Renal cortex interstitium (tissue), 15 donors: ENCODE measurements at places on chromosomes 4 and X.
A peak's percentile ranks its signal among the peaks of the same experiment; 100 is the strongest.

GRCh38 chr4:125801924-125802323, 487.2 kb downstream of the FAT4 start:
- DNase-seq, result no peak

DNA sequence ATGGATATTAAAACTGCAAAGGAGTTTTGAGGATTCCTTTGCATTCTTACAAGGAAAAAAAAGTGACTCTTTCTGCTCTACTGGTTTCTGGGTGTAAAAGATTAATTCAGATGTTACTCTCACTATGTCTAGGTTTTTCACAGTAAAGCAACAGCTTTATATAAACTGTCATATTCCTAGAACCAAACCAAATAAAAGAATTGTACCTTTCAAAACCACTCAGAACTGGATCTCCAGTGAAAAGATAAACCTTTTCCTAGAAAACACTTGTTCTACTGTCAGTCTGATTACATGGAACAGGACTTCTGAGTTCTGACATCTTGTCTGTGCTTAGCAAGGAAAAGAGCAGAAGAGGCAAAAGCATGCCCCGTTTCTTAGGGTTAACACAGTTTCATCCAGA, 5.0 kb upstream of the PPID start:
- no peak for DNase-seq

- DNase-seq, result no peak
These were observed 597.2 kb upstream of the GRIA3 start for GRCh38 chrX:122586831-122587230.

- DNase-seq, result no peak
These were observed 94.2 kb upstream of the MAP3K15 start for GRCh38 chrX:19609541-19609940.

- DNase-seq, result no peak
These were observed 413.5 kb upstream of the INTU start for GRCh38 chr4:127219232-127219631.

DNA sequence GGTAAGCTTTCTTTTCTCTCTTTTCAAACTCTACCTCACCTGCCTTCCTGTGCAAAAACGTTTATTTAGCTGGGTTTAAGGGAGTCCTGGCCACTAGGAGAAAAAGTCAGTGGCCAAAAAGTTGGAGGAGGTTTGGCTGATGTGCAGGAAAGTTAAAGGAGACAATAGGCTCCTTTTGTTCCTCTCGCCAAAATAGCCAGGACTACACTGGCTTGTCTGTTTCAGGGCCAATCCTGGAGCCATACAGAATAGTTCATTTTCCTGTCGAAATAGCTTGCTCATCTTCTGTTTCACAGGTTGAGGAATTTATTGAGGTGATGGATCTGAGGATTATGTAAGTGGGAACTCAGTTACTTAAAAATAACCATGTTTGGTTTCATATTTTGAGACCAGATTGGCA, 423 bp downstream of the HEPH start:
- no peak for DNase-seq

- peak; percentile 74 for DNase-seq
These were observed 88.3 kb downstream of the ZNF718 start for GRCh38 chr4:212438-213188.

GRCh38 chr4:184282251-184282713, 64.6 kb upstream of the ENPP6 start:
- no peak for DNase-seq

GRCh38 chr4:152427981-152428380, 107.9 kb downstream of the FBXW7 start:
- no peak for DNase-seq

DNA sequence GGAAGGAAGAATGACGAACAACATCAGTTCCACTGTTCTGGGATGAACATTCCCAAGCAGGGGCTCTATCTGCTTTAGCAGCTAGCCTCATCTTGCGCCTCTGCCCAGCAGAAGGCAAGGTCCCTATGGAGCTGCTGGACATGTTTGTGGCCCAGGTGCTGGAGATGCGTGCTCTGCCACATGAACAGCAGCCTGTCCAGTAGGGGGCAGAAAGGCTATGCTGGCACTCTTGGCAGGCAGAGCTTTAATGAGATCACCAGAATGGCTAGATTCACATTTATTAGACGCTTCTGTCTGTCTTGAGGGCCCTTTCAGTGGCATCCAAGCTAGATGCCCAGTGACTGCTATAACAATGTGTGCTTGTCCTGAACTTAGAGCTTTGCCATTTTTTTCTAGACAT, 1826.0 kb downstream of the STIM2 start:
- no peak for DNase-seq

- no peak for DNase-seq
These were observed 87.8 kb upstream of the NPNT start for GRCh38 chr4:105807496-105807895.

- no peak for DNase-seq
These were observed 233.3 kb upstream of the EDNRA start for GRCh38 chr4:147247579-147247978.

DNA sequence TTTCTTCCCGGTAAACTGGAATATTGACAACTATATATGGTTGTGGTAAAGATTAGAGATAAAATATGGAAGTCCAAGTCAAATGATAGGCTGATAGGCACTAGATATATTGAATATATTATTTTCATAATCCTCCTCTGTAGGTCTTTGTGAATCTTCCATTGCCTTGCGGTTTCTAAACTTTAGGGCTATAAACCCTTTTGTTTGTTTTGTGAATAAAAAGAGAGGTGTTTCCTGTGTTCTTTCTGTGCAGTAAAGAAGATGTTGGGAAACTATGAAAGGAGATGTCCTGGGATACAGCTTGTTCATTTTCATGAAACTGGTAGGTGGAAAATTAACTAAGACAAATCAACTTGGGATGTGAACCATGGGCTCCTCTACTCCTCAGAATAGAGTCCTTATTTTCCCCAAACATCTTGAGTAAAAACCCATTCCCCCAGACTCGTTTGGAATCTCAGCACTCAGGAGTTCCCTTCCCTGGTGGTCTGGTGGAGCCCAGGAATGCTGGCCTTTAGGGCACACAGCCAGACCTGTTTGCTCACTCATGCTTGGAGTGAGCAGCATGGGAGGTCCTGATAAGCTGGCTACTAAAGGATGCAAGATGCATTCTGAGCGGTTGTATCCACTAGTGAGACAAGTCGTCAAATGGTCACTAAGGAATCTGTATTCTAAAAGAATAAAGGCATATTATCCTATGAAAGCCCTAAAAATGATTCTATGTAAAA, 22.2 kb downstream of the PRDM8 start:
- DNase-seq, result no peak

DNA sequence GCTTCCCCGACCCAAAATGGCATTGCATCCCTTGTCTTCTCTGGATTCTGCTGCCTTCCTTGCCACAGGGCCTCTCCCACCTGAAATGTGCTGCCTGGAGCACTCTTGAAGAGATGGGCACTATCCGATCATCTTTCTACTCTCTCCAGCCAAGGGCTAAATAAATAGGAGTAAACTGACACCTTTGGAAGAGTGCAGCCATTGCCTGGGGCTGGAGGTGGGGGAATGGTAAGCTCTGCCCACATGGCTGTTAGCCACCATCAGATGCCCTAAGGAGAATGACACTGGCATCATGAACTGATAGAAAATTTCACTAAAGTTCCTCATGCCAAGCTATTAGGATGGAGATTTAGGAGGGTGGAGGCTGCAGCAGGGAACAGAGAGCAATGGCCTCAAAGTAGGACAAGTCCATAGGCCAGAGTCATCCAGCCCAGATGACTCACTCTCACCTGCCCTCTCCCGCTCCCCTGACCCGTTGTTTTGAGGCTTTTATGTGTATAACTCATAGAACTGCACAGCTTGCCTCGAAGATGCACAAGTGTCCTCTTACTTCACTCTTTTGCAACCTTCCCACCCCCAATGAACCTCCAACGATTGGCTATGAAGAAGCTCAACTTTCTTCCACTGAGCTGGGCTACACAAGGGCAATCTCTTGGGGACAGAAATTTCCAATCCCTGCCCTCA, 822 bp upstream of the PFKFB1 start:
- DNase-seq, result no peak

GRCh38 chr4:120281581-120281980, 214.9 kb upstream of the MAD2L1 start:
- peak; percentile 24 for DNase-seq

GRCh38 chr4:51931461-51931860, 88.5 kb downstream of the DCUN1D4 start:
- no peak for DNase-seq

- peak; percentile 47 for DNase-seq
These were observed 739 bp downstream of the LARP1B start for GRCh38 chr4:128061566-128062536.

GRCh38 chr4:123804196-123804721, 407.7 kb downstream of the SPRY1 start:
- DNase-seq, result no peak

GRCh38 chrX:1020634-1021166, 191.7 kb downstream of the CRLF2 start:
- DNase-seq, result no peak

GRCh38 chr4:82481506-82481840, 51.1 kb downstream of the ENOPH1 start:
- no peak for DNase-seq

GRCh38 chr4:57109847-57110639, at the start of gene IGFBP7:
TSS of gene IGFBP7 (minus strand) at chr4:57110385. CDS start at chr4:57110351, 34 bp downstream.
- DNase-seq, result no peak

DNA sequence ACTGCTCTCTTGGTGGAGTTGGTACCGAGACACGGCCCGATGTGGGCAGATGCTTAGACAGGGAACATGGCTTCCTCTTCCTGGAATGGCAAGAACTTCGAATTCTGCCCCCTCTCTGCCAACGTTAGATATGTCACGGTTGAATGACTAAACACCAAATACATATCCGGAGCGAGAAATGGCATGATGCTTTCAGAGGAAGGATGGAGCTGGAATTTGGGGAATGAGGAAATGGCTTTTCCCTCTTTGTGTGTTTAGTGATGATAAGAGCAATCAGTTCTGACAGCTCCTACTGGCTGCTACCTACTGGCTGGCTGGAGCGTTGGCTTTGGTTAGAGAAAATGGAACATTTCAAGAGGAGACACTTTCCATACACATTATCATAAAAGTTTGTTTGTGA, 140.0 kb downstream of the DHRSX start:
- no peak for DNase-seq

DNA sequence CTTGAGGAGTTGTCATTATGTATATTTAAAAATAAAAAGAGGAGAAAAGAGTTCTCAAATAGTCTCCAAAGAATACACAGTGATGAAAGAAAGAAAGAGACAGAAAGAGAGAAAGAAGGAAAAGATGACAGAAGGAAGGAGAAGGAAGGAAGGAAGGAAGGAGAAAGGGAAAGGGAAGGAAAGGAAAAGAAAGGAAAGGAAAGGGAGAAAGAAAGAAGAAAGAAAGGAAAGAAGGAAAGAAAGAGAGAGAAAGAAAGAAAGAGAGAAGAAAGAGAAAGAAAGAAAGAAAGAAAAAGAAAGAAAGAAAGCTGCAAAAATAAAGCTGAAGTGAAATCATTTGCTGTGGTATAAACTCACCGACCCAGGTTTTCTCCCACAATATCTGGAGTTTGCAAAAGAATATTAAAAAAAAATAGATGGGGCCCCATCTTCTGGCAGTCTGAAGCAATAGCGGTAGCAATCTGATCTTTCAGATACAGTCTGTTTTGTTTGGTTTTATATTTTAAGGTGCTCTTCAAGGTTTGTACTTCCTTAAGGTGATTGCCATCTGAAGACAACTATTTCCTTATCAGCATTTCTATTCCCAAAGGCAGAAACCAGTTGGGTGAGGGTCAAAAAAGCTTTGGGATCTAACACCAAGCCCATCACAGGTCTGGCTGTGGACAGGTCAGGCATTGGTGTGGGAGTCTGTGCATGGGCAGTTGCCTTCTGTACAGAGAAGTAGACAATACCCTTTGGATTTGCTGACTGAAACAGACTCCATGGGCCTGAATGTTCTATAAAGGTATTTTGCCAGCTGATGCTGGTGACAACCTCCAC, 160.4 kb downstream of the CPEB2 start:
- DNase-seq, result no peak

- DNase-seq, result no peak
These were observed 53.9 kb downstream of the PROM1 start for GRCh38 chr4:16029886-16030285.

- DNase-seq, result no peak
These were observed 21.6 kb downstream of the TEC start for GRCh38 chr4:48247878-48248558.

DNA sequence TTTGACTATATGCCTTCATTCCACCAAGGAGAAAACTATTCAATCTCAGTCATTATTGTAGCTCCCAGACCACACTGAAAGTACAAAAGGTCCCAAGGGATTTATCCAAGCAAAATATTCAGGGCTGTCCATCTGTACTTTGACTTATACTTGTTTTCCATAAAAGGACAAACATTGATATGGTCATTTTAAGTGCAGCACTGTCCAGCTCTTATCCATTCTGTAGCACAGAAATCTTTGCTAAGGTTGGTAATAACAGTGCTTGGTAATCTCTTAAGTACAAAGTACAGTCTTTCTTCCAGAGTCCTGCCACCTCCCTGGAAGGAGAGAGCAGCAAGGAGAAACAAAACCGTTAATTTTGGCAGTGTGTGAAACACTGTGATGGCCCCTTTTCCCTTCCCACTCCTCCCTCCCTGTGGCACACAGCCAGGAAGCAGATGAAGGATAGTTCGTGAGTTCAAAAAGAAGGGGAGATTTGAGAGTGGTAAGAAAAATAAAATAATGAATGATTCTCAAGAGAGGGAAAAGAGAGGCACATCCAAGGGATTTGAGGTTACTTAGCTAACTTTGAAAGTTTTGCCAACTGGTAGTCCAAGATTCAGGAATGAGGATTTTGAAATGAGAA, 6.8 kb upstream of the CXCL2 start:
- no peak for DNase-seq

DNA sequence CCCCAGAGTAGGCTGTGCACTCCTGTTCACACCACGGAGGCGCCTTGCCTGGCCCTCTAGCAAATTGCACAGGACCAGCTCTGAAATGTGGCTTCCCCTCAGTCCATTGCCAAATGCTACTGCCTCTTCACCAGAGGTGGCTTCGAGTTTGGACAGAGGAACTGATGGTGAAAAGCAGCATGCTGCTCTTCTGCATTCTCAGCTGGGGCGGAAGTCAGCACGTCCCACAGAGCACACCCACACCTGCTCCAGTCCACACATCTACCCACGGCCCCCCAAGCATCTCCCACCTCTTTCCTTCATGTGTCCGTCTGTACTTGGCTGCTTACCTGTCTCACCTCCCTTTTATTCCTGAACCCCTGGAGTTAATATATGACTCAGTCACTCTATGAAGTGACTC, 43.5 kb downstream of the LRP2BP start:
- DNase-seq, result no peak

GRCh38 chr4:121213940-121214339, 49.8 kb upstream of the TNIP3 start:
- DNase-seq, result no peak

GRCh38 chrX:70592091-70592490, 147.5 kb downstream of the DLG3 start:
- DNase-seq, result no peak

DNA sequence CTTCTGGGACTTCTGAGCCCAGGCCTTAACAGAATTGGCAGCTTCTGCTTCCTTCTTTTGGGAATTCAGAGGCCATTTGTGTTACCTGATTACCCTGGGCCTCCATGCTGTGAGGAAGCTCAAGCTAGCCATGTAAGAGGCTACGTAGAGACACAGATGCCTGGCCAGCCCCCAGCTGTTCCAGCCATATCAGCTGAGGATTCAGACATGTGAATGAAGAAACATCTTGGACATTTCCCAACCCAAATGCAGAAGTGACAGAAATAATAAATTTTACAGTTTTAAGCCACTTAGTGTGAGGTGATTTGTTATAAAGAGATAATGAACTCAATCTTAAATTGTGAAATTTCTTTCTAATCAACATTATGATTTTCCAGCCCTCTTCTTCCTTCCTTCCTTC, 18.7 kb upstream of the ZNF827 start:
- no peak for DNase-seq

GRCh38 chrX:123924186-123924585, 37.3 kb upstream of the STAG2 start:
- no peak for DNase-seq

- DNase-seq, result no peak
These were observed 71.9 kb upstream of the PRSS48 start for GRCh38 chr4:151204925-151205524.
